ENCODE measurements at places on chromosomes 7 and 10. TPM values are rescaled to one million over a fixed set of nuclear protein-coding genes. Genes with fewer than 3 reads are reported as not detected.

PNLIPRP1 gene
- total RNA-seq = not detected

COMTD1 gene
- total RNA-seq = 8.9 TPM

GHRHR gene
- total RNA-seq = not detected

LRRD1 gene
- total RNA-seq = 0.07 TPM

NUPR2 gene
- total RNA-seq = not detected
